ENCODE measurements at places on chromosomes 16 and 17.

DNA sequence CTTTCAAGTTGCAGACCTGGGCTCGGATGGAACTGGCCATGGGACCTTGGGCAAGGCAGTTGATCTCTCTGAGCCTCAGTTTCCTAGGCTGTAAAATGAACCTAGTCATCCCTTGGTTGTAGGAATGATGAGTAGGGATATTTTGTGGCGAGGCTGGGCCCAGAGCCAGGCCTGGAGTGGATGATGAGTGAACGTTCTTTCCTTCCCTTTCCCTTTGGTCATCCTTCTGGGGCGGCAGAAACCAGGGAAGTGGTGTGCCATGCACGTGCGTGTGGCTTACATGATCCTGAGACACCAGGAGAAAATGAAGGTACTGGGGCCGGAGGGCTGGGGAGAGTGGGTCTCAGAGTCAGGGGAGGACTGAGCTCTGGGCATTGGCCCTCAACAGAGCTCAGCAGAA, 8.4 kb downstream of the FBRS start:
- DNase-seq, result no peak

GRCh38 chr17:45146890-45147580, 1.2 kb upstream of the HEXIM1 start:
- no peak for DNase-seq

GRCh38 chr17:34502426-34502825, 77.0 kb upstream of the TMEM132E start:
- no peak for DNase-seq

- no peak for DNase-seq
Observed at GRCh38 chr17:82438401-82439193, 12.0 kb downstream of the CYBC1 start.

Measured in GM12864 (cell line).